ENCODE measurements at places on chromosomes 2 and 18.

- no peak for DNase-seq
Measured at GRCh38 chr2:198452327-198452726, 647.9 kb downstream of the PLCL1 start.

- DNase-seq: no peak
Measured at GRCh38 chr2:38495880-38496279, 106.8 kb downstream of the HNRNPLL start.

- DNase-seq: no peak
Measured at GRCh38 chr2:193943406-193943960, 1713.5 kb upstream of the SLC39A10 start.

GRCh38 chr18:37578886-37579513 is 13.4 kb upstream of the CELF4 start:
- peak; percentile 23 for DNase-seq

DNA sequence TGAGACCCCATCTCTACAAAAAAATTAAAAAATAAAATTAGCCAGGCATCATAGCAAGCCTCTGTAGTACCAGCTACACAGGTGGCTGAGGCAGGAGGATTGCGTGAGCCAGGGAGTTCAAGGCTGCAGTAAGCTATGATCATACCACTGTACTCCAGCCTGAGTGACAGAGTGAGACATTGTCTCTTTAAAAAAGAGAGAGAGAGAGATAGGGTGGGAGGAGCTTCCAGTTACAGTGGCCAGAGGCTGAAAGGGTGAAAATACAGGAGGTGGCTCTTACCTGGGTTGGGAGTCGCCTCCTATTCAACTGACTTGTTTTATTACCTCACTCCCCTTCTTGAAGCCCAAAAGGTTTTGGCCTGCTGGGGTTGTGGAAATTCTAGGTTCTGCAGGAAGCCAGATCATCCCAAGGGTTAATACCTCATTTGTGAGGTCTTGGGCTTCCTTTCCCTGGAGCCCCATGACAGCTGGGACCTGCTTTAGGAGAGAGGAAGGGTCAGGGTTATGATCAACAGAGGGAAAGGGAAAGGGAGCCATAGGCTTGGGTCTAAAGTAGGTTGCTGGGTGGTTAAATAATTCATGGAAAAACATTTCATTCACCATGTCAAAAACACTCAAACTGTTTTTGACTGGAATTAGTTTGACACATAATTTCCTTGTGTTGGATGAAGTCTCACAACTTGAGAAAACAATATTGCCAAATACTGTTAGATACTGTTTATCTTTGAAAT is 17.4 kb downstream of the DYNC2LI1 start:
- no peak for DNase-seq

DNA sequence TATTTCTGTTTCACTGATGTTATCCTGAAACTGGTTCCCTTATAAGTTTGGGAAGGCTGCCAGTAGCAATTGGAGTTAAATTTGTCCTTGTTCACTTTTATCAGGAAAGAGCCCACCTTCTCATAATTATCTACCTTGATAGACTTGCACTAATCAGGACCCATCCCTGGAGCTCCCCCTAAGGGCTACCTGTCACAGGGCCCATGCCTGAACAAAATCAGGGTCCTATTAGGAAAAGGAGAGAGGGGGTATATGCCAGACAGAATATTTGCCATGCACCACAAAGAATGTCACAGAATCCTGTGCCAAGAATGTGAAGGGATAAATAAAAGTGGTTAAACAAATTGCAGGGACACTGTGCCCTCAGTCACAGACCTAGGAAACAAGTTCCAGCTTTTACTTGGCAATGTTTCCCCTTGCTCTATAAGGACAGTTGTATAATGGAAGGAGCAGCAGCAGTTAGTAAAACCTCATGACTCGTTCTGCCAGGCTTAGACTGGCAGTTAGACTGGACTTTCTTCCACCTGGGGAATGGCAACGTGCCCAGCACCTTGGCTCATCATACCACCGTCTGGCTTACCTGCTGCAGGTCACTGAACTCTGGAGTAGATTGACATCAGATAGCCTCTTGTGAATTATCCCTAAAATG is 32.3 kb upstream of the VWC2L start:
- no peak for DNase-seq

- no peak for DNase-seq
Measured at GRCh38 chr2:188869550-188869949, 104.6 kb upstream of the COL3A1 start.
